CD8-positive, alpha-beta memory T cell (primary cell): ENCODE measurements at places on chromosomes 4 and X.

DNA sequence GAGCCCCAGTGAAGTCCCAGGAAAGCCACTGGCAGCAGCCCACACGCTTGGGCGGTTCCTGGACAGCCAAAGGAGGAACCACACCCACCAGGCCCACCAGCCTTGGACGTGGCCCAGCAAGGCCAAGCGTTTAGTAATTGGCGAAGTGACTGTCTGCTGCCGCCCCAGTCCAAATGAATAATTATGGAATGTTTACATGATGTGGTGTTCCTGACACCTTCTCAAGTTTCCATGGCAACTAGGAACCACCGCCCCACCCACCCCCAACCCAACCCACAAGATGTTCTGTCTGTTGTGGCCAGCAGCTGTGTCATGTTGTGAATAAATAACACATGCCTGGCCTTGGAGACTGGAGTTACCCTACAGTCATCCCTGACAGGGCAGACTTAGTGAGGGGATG lies 22.3 kb downstream of the APLN start:
- DNase-seq: no peak
- H3K27me3 ChIP-seq: no peaks in the 10 kb centered on the region
- H3K36me3 ChIP-seq: no peaks in the 10 kb centered on the region

DNA sequence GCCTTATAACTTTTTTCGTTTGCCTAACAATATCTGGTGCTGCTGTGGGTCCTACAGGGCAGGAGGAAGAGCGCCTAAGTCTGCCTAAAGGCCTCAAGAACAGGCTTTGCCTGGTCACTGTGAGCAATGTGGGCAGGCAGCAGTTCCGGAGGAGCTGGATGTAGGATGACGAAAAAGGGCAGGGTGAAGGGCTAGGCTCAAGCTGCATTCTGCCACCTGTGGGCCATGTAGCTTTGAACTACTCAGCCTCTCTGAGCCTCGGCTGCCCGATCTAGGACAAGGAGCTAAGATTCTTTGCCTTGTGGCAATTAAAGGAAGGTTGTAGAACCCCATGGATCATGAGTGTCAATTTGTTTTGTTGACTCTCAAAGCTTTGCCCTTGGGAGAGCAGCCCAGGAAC lies 57.1 kb upstream of the MAMLD1 start:
- H3K27ac ChIP-seq: no peak overlapping the region
- no peak for DNase-seq
- no peaks in the 10 kb centered on the region for H3K27me3 ChIP-seq
- H3K4me1 ChIP-seq: no peaks in the 10 kb centered on the region
- no peak overlapping the region for H3K4me3 ChIP-seq

DNA sequence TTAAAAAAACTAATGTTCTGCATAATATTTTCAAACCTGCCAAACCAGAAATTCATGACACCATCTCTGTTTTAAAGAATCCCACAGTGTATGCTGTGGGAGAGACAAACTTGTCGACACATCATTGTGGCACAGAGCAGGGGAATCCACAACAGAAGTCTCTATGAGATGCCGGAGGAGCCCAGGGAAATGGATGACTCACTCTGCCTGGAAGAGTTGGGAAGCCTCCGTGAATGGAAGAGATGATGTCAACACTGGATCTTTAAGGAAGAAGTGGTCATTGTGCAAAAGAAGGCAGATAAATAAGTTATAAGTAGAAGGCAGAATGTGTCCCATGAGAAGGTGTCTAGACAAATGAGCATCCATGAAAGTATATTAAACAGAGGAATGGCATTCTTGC lies 595.1 kb downstream of the RAB28 start:
- H3K27me3 ChIP-seq: no peaks in the 10 kb centered on the region
- no peaks in the 10 kb centered on the region for H3K36me3 ChIP-seq
- no peaks in the 10 kb centered on the region for H3K4me1 ChIP-seq

GRCh38 chr4:90486346-90486745 lies 359.2 kb downstream of the CCSER1 start:
- no peak for DNase-seq
- no peaks in the 10 kb centered on the region for H3K27me3 ChIP-seq

GRCh38 chr4:68283714-68284113 lies 38.2 kb upstream of the TMPRSS11B start:
- no peak for DNase-seq
- H3K4me1 ChIP-seq: no peaks in the 10 kb centered on the region
- H3K4me3 ChIP-seq: no peak overlapping the region
- no peaks in the 10 kb centered on the region for H3K27me3 ChIP-seq
- no peak overlapping the region for H3K27ac ChIP-seq
- H3K36me3 ChIP-seq: no peaks in the 10 kb centered on the region
